Naive thymus-derived CD8-positive, alpha-beta T cell (primary cell): ENCODE measurements at places on chromosomes 11 and 22. TPM values are rescaled to one million over a fixed set of nuclear protein-coding genes. Genes with fewer than 3 reads are reported as not detected.

DNA sequence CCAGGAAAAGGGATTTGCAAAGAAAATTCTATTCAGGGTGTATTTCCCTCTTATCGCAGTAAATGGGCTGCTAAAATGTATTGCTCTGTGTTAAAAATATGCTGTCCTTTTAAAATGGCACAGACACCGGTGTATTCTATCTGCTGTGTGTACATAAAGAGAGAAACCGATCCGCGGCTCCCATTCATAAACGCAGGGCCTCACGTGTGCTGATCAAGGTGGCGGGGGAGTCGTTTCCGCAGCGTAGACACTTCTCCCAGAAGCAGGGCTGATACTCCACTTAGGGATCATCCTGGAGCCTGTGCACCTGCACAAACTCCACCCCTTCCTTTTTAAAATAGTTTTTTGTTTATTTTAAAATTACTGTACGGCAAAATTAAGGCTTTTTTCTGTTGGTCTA, 26.1 kb upstream of the IGSF9B start:
- H3K4me3 ChIP-seq, result no peak overlapping the region
- no peak for DNase-seq
- peaks cover 5% of the 10 kb centered on the region for H3K4me1 ChIP-seq
- no peaks in the 10 kb centered on the region for H3K36me3 ChIP-seq
- H3K27ac ChIP-seq, result no peak overlapping the region

- no peak for DNase-seq
- no peak overlapping the region for H3K27ac ChIP-seq
- no peaks in the 10 kb centered on the region for H3K36me3 ChIP-seq
- H3K27me3 ChIP-seq, result no peaks in the 10 kb centered on the region
Observed at GRCh38 chr11:1779034-1779805, 15.5 kb upstream of the CTSD start.

DNA sequence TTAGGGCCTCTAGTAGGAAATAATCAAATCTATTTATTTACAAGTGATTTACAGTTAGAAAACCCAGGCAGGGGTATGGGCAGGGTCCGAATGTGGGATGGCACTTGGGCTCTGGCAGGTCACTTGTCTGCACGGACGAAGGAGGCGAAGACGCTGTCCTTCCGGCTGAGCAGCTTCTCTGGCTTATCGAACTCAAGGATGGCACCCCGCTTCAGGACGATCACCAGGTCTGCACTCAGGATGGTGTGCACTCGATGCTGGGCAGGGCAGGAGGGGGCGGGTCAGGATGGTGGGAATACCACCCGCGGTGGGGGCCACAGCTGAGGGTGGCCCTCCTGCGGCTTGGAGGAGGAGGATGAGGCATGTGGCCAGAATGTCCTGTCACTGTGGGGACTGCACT, 4.4 kb upstream of the KCNJ11 start:
- H3K27me3 ChIP-seq, result no peaks in the 10 kb centered on the region
- H3K27ac ChIP-seq, result no peak overlapping the region
- H3K36me3 ChIP-seq, result no peaks in the 10 kb centered on the region

GRCh38 chr11:10973416-10973815, 115.6 kb upstream of the ZBED5 start:
- DNase-seq, result no peak
- no peaks in the 10 kb centered on the region for H3K27me3 ChIP-seq
- H3K4me1 ChIP-seq, result no peaks in the 10 kb centered on the region
- H3K36me3 ChIP-seq, result no peaks in the 10 kb centered on the region

LTBP3 gene
- 261 TPM for total RNA-seq

DNA sequence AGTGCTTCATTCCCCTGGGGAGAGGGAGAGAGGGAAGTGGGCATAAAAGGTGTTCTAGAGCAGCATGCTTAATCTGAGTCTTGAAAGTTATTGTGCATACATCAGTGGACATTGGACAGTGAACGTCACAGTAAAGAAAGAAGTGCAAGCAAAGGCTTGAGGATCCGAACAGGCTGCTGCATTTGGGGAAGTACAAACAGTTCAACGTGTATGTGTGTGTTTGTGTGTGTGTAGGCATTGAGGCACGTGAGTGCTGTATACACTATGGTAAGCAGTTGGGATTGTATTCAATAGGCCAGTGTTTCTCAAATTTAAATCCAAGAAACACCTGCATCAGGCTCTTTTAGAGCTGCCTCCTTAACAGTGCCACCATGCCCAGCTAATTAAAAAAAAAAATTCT, 10.4 kb upstream of the EIF3M start:
- no peak overlapping the region for H3K4me3 ChIP-seq
- no peak for DNase-seq
- H3K27ac ChIP-seq, result no peak overlapping the region

OR51G1 gene
- total RNA-seq, result not detected
